Kasumi-1 (cell line): ENCODE measurements at places on chromosomes 7 and 10.

DNA sequence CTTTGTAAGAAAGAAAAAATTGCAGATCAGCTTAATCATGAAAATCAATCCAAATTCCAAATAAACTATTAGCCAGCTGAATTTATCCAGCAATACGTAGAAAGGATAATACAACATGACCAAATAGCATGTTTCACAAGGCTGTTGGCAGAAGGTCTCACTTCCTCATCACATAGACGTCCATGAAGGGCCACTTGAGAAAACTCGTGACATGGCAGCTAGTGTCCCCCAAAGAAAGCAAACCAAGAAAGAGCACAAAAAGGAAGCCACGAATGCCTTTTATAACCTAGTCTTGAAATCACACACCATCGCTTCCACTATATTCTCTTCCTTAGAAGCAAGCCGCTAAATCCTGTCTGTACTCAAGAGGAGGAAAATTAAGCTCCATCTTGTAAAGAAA lies 105.6 kb upstream of the NRBF2 start:
- DNase-seq = no peak

- no peak for DNase-seq
Measured at GRCh38 chr10:33862536-33863105, 528.2 kb upstream of the NRP1 start.

DNA sequence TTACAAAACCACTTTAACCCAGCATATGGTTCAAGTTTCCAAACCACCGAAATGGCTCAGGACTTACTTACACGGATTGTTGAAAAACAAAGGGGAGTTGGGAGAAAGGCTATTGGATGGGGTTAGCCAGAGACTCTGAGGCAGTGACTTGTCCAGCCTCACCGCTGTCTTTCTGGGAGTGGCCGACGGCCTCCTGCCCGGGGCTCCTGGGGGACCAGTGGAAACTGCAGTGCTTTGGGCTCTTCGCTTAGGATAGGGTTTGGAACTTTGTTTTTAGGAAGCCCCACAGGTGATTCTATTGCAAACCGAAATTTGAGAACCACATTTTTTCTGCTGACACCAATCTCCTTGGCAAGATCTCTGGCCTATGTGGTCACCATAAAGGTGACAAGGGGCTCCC lies 38.1 kb upstream of the R3HCC1L start:
- DNase-seq = no peak

DNA sequence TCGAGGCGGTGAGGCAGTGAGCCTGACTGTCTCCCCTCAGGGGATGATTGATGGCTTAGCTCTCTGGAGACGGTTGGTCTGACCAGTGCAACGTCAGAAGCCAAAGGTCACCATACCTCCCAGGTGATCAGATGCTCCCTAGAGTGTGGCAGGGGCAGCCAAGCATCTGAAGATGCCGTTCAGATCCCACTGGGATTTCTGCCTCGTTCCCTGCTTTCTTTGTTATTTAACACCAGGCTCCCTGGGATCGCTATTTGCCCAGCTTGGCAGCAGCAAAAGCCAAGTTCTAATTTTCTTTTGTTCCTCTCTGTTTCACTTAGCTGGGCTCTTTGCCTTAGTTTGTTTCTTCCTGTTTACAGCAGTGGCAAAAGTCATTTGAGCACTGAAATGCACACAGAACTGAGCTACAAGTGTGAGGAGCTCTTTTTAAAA lies 53.5 kb upstream of the SVIL start:
- no peak for DNase-seq

GRCh38 chr10:117472872-117473271 lies 69.7 kb upstream of the EMX2 start:
- DNase-seq = no peak

DNA sequence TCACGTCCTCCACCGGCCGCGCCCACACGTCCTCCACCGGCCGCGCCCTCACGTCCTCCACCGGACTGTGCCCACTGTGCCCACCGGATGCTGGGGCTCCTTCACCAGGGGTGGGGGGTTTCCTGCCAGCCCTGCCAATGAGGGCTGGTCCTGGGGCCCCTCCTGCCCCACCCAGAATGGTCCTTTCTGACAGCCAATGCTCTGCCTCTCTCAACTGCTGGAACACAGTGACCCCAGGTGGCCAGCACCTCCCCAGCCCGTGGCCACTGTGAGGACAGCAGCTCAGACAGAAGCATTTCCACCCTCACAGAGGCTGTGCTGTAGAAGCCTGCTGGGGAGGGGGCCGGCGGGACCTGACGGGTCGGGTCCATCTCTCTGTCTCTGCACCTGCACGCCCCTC lies 90.1 kb upstream of the DNAAF5 start:
- DNase-seq = peak; percentile 19

- no peak for DNase-seq
Measured at GRCh38 chr10:77463499-77463898, 174.1 kb downstream of the KCNMA1 start.

DNA sequence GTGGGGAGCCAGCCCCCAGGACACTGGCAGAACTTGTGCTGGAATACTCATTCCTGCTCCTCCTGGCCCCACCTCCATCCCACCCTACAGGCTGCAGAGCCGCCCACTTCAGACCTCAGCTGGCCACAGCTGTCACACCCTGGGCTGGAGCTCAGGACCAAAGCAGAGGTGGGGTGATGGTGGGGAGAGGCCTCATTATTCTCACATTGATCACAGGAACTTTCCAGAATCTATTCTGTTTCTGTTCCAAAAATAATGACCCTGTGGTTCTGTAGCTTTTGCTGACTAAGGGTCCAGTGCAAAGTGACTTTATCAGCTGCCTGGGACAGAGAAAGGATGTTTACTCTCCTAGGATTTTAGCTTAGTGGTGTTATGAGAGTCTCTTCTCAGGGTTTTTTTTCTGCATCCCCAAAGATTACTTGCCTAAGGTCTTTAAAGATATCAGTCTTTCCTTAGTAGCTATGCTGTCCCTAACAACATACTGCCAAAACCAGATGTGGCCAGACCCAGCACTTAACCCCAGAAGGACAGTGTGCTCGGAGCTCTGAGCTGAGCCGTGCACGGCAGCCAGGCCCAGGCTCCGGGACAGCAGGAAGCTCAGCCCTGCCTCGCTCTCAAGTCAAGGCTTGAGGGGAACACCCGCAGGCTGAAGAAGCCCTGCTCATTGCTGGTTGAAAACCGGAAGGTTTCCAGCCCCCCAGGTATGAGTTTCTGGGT lies 223.3 kb downstream of the MLLT10 start:
- no peak for DNase-seq

DNA sequence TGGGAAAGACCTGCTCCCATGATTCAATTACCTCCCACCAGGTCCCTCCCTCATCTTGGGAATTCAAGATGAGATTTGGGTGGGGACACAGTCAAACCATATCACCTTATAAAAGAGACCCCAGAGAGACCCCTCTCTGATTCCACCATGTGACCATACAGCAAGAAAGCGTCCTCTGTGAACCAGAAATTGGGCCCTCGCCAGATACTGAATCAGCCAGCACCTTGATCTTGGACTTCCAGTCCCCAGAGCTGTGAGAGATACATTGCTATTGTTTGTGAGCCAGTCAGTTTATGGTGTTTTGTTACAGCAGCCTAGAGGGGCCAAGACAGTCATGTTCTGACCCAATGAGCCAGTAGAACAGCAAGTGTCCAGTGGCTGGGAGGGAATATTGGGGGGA lies 232.6 kb downstream of the PAXIP1 start:
- DNase-seq = no peak

GRCh38 chr10:26486990-26487850 lies 49.1 kb downstream of the APBB1IP start:
- DNase-seq = no peak

- DNase-seq = no peak
Measured at GRCh38 chr7:29488977-29489376, 74.7 kb upstream of the PRR15 start.

GRCh38 chr7:64504581-64505120 lies 58.2 kb downstream of the ZNF680 start:
- DNase-seq = peak; percentile 12

GRCh38 chr7:157211690-157212089 lies 73.0 kb downstream of the UBE3C start:
- DNase-seq = peak; percentile 57

DNA sequence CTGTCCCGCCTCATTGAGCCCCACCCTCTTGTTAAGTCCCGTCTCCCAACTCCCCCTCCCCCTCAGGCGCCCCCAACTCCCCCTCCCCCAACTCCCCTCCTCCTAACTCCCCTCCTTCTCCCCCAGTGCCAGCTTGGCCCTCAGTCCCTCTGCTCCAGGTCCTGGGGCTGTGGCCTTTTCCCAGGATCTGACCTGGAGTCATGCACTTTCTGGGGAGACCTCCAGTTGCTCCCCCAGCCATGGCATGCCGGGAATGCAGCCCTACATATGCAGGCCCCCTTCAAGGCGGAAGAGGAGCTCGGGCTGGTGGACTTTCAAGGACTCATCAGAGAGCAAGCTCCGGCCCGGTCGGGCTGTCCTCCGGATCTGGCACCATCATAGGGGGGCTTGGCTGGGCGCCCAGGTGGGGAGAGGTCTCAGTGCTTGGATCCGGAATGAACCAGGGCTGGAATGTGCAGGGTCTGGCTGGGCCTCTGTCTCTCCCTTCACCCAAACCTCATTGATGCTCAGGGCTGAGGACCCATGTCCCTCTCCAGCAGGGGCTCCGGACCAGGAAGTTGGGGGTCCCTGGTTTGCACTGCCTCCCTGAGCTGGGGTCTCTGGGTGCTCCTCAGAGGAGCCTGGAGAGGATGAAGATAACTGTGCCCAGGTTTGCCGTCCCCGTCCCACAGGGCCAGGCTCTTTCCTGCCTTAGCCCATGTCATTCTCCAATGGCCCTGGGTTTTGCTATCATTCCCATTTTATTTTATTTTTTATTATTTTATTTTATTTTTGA lies 41.1 kb downstream of the TMEM270 start:
- DNase-seq = no peak

DNA sequence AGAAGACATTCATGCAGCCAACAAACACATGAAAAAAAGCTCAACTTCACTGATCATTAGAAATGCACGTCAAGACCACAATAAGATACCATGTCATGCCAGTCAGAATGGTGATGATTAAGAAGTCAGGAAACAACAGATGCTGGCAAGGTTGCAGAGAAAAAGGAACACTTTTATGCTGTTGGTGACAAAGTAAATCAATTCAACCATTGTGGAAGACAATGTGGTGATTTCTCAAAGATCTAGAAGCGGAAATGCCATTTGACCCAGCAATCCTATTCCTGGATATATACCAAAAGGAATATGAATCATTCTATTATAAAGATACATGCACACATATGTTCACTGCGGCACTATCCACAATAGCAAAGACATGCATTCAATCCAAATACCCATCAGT lies 77.6 kb downstream of the C10orf90 start:
- no peak for DNase-seq

GRCh38 chr10:62244785-62245467 lies 23.7 kb downstream of the RTKN2 start:
- peak; percentile 85 for DNase-seq

DNA sequence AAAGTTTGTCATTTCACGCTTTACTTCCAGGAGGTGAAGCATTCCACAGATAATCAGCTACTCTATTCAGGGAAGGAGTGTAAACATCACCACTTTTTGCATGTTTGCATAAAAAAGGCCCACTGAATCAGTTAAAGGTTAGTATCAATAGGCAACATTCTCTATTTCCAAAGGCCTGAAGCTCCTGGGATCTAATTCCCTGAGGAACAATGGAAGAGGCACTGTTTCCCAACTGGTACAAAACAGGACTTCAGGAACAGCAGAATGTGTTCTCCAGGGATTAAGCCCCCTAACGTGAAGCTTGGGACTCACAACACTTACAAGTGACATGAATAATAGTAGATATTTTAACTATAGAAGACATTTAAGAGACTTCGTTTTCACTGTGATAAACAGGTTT lies 6.1 kb downstream of the LRRN3 start:
- DNase-seq = no peak

DNA sequence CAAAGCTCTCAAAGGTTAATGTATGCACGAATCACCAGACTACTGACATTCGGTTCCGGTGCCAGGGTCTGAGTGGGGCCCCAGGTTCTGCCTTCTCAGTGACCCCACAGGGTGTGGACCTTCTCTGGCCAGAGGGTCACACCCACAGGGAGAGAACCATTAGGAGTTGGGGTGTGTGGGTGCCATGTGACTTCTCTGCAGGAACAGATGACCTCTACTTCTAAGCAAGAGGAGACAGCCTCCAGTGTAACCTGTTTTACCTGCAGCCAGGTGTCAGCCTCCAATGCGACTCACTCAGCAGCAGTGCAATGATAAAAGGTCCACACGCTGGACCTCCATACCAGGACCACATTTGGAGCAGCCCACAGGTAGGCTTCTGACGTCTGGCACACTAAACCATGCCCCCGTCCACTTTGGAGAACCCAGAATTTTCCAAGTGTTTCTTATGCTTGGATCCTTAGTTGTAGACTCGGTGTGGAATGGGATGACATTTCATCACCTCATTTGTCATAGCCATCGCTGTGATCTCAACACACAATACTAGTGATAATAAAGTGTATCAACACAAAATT lies 16.2 kb upstream of the INSIG1 start:
- DNase-seq = no peak

GRCh38 chr10:5933909-5934546 lies 43.3 kb downstream of the IL15RA start:
- DNase-seq = no peak

DNA sequence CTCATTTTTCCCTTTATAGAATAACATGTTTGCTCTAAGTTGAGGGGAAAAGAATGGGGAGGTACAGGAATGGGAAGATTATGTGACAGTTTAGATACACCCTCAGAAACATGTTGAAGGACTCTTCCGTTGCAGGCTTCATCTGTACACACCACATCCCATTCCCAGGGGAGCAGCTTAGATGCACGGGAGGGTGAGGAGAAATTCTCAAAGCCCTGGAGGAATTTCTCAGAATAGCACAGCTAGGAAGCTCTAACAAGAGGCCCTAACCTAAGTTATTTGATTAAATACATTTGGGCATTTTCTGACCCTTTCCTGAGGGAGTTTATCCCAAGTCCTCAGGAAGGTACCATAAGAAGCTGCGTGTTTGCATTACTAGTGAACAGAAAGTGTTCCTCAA lies 660.2 kb upstream of the IGFBP3 start:
- no peak for DNase-seq

DNA sequence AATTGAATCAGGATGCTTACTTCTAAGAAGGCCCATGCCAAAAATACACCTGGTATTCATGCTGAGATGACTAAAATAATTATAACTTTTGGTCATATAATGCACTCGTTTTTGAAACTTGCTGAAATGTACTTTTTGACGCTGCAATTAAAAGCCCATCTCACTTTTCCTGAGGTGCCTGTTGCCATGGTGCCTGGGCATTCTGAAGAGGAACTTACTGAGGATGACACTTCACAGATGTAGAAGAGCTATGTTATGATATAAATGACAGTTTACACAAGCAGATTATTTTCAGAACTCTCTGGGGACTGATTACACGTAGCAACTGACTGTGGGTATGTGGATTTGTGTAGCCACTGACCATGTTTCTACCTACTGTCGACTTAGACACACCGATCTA lies 182.4 kb downstream of the TPK1 start:
- DNase-seq = no peak
